ENCODE measurements at places on chromosomes 4 and X.

DNA sequence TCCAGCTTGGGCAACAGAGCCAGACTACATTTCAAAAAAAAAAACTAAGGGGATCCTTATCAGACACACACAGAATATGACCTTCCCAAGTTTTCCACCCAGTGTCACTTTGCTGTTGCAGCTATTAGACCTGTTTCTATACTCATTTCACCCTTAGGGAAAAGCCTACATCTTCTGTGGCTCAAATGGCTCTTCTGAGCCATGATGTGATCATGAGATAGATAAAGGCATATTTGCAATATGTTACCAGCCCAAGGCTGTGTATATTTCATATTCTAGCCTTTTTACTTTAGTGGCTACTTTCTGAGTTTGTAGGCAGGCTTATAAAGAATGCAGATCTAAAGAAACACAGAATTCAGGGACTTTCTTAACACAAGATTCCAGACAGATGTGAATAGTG, 19.3 kb downstream of the RS1 start:
- no peak for DNase-seq

GRCh38 chr4:76489686-76490161, 54.7 kb downstream of the SHROOM3 start:
- no peak for DNase-seq

- DNase-seq: no peak
Observed at GRCh38 chrX:152926923-152927322, 29.1 kb downstream of the ZNF185 start.

DNA sequence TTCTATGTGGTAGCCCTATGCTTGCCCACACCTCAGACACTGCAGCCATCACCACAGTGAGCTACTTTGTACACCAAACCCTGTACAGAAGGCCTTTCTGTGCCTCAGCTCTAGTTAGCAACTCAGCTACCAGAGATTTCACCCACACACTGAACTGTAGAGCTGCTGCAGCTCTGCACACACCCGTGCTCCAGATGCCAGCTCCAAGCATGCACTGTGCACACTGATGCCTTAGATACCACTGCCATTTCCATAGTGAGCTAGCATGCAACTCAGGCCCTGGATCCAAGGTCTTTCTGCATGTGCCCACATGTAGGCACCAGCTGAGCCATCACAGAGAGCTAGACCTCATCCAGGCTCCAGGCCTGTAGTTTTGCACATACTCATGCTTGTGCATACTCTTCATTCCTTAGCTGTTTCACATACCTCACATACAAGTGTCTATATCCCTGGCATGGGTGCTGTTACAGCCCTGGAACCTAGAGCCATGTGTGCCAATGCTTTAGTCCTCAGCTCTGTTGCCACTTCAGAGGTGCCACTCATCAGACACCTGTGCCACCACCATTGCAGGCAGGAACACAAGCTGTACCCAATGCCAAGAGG, 423.5 kb upstream of the NDST3 start:
- no peak for DNase-seq

DNA sequence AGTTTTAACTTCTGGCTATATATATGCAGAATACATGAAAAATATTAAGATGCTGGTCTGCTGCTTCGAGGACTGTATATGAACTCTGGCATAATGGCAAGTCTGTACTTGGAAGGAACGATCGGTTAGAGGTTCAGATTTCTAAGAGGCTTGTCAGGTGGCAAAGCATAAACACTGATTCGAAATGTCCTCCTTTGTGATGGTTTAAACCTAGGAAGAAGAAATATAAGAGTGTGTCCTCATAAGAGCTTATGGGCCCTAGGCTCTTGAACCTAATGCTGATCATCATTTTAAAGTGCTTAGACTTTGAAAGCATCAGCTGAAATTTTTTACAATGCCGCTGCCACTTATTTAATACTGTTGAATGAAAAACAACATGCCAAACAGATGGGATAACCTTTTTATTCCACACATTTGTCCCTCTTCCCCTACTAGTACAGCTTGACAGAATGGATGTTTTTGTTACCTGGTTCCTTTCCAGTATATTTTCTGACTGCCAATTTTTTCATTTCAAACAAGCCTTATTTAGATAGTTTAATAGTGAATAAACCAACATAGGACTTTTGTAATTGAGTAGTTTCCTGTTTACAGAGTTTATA, 8.8 kb downstream of the SPRY1 start:
- no peak for DNase-seq

DNA sequence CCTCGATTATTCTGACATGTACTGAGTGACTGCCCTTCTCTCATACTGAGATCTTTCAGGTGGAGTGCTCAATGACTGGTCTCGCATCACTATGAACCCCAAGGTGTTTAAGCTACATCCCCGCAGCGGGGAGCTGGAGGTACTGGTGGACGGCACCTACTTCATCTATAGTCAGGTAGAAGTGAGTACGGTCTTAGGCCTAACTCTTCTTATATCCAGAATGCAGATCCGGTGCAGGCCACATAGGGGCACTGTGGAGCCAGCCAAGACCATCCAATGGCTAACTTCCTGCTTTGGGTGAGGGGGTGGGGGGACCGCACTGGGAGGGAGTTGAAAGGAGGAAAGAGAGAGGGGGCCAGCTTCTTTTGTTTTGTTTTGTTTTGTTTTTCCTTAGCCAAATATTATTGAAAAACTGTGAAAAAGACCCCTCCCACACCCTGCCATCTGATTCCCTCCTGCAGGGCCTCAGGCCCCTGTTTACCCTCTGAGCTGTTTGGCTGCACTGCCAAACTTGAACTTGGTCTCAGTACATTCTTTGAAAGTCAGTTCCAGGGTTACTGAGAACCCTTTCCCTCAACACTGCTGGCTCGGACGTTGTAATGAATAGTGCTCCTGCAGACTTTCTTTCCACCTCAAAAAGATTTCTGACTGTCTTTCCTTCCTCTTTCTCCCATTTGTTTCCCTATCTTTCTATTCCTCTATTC, 16.2 kb downstream of the AWAT2 start:
- no peak for DNase-seq

GRCh38 chr4:7733201-7733600, 206.5 kb downstream of the AFAP1 start:
- DNase-seq: no peak

GRCh38 chr4:85986266-85986665, 373.6 kb downstream of the MAPK10 start:
- DNase-seq: no peak

DNA sequence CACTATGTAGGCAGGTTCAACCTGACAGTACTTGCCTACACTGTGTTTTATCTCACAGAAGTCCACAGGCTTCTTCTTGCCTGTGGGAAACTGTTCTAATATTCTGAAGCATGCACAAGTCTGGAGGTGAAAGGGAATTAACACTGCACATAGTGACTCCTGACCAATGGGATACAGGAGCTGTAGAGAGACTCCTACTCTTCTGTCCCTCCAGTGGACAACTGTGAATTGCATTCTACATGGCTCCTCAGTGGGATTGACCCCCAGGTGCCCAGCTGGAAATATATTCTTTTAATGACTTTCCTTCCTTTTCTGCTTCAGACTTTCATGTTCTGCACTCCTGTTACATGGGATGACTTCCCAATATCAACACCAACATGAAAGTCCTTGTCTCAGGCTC, 8.2 kb upstream of the YIPF6 start:
- no peak for DNase-seq

GRCh38 chrX:3299636-3300035, 46.8 kb downstream of the MXRA5 start:
- no peak for DNase-seq

- no peak for DNase-seq
Observed at GRCh38 chr4:90292438-90292837, 165.2 kb downstream of the CCSER1 start.

- no peak for DNase-seq
Observed at GRCh38 chrX:140099221-140099620, 133.9 kb upstream of the CXorf66 start.

DNA sequence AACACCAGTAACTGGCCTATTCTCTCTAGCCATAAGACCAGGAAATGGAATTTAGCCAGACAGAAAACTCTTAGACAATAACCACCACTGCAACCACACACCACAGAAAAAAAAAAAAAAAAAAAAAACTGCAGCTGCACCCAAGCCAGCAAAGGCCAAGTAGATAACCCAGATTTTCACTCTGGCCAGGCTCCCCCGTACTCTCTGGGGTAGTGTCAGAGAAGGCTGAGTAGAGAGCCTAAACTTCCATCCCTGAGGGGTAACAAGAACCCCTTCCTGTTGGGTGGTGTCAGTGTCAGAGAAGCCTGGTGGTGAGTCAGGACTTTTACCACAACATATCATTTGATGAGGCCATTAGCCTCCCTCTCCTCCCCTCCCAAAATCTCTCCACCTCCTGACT, 5.6 kb upstream of the DLG3 start:
- no peak for DNase-seq

- no peak for DNase-seq
Observed at GRCh38 chrX:77446908-77447652, at the start of gene FGF16. Gene FGF16, plus strand, starts transcription at chrX:77447389. Its CDS starts 286 bp downstream, at chrX:77447675.

GRCh38 chrX:69216446-69216845, 51.2 kb upstream of the PJA1 start:
- DNase-seq: no peak

Data from stimulated activated CD8-positive, alpha-beta memory T cell treated with anti-CD3 and anti-CD28 coated beads, Interleukin-7, amount 100 ng/mL, for 1 hour (primary cell).